Colonic mucosa (tissue), 4 donors: ENCODE measurements at places on chromosomes 7 and 10. TPM values are rescaled to one million over a fixed set of nuclear protein-coding genes. Genes with fewer than 3 reads are reported as not detected.
A peak's percentile ranks its signal among the peaks of the same experiment; 100 is the strongest.

GRCh38 chr10:99341860-99342490 is 12.8 kb downstream of the CNNM1 start:
- DNase-seq = no peak

DNA sequence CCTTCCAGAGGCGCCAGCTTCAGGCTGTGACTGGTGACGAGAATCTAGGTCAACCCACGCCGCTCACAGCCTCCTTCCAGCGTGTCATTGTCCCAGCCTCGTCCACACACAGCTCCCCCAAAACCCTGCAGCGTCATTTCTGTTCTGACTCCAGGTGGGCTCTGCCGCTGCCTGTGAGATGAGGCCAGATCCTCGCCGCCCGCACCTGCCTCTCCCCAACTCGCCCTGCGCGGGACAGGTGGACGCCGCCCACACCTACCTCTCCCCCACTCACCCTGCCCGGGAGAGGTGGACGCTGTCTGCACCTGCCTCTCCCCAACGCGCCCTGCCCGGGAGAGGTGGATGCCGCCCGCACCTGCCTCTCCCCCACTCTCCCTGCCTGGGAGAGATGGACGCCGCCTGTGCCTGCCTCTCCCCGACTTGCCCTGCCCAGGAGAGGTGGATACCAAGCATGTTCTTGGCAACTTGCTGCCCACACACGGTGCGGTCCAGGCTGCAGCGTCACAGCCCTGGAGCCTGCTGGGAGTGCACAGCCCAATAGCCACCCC is 32.0 kb upstream of the CFAP46 start:
- no peak for DNase-seq

DNA sequence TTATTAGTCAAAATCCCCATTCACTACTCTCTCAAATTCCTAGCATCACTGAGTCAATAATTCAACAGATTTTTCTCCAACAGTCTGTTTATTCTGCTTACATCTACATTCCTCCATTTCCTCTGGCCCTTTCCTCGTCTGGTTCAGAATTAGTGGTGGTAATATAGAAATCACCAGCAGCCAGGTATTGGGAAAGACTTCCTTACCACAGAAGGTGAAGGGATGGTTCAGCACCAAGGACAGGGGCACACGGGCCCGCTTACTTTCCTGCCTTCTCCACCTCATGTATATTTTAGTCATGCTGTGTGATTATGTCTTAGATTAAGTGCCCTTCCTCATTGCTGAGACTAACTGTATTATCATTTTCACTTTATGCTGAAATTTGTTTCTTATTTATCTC is 70.4 kb upstream of the APBB1IP start:
- DNase-seq = no peak

- DNase-seq = no peak
Observed at GRCh38 chr10:8133146-8133545, 78.7 kb downstream of the GATA3 start.

DNA sequence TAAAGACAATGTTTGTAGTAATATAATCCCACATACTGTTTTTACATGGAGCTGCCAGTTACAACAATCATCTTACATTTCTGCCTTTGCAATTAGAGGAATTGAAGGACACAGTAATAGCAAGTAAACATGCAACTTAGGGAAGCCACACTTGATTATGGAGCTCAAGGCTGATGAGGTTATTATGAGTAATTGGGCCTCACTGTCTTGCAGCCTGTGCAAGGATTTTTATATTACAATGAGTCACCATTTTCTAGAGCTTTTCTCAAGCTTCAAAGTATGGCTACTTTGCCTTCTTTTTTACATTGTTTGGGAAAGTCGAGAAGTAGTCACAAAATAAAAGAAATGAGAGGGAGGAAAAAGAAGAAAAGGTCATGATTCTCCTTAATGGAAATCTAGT is 226.4 kb downstream of the KIAA1217 start:
- no peak for DNase-seq

GRCh38 chr10:124517931-124518330 is 56.3 kb downstream of the LHPP start:
- DNase-seq = no peak

GRCh38 chr7:12730523-12730922 is 43.1 kb downstream of the ARL4A start:
- DNase-seq = no peak

GRCh38 chr10:113137941-113138685 is 188.1 kb downstream of the TCF7L2 start:
- no peak for DNase-seq

DNA sequence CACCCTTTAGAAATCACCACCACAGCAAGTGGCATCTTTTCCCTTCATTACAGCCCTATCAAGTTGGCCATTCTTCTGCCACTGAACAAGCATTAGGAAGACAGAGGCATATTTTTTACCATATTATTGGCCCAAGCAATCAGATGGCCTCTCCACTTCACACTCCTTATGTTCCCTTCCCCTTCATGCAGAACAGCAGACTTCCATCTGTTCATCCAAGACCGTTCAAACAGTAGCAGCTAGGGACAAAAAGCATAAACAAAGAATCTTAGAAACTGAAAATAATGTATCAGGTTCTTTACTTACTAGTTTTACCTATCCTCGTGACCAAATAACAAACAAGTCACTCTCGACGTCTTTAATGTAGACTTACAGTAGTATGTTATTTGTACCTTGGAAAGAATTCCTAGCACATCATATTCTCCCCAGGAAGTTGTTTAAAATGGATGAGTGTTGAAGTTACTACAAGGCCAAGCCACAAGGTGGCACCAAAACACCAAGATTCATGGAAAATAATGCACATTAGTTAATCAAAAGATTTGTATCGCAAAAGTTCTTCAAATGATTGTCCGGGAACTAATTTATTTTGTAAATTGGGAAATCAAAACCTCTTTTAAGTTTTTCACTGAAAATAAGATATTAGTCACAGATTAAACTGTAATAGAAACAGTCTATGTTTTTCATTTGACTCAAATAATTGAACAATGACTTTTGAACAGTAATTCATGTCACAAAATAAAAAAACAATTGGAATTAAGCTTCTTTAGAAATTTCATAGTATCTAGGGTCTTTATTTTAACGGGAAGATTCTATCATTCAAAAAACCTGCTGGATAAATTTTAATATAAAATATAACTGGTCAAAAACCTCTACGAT is 112.1 kb downstream of the VPS41 start:
- DNase-seq = peak; percentile 52

DNA sequence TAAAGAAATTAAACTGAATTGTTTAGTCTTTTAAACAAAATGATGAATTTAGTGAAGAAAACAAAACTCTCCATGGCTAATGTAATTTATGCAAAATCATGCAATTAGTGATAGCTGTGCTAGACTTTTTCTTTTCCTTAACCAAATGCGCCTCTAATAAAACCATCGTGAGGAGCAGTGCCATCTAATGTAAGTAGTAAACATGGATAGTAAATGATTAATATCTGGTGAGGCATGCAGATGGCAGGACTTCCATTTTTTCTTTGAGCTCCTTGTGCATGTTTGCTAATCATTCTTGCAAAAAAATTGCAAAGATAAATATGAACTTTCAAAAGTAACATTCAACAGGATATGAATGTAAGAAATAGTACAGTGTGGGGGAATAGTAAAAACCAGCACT is 2.3 kb downstream of the INSYN2A start:
- no peak for DNase-seq

- no peak for DNase-seq
Observed at GRCh38 chr10:9253121-9253520, 1198.6 kb downstream of the GATA3 start.

GRCh38 chr10:70247360-70247759 is 14.1 kb upstream of the PPA1 start:
- DNase-seq = no peak

- DNase-seq = no peak
Observed at GRCh38 chr10:52949899-52950298, 177.3 kb upstream of the MBL2 start.

GRCh38 chr7:116390363-116390762 is 109.2 kb upstream of the CAV2 start:
- DNase-seq = no peak

DNA sequence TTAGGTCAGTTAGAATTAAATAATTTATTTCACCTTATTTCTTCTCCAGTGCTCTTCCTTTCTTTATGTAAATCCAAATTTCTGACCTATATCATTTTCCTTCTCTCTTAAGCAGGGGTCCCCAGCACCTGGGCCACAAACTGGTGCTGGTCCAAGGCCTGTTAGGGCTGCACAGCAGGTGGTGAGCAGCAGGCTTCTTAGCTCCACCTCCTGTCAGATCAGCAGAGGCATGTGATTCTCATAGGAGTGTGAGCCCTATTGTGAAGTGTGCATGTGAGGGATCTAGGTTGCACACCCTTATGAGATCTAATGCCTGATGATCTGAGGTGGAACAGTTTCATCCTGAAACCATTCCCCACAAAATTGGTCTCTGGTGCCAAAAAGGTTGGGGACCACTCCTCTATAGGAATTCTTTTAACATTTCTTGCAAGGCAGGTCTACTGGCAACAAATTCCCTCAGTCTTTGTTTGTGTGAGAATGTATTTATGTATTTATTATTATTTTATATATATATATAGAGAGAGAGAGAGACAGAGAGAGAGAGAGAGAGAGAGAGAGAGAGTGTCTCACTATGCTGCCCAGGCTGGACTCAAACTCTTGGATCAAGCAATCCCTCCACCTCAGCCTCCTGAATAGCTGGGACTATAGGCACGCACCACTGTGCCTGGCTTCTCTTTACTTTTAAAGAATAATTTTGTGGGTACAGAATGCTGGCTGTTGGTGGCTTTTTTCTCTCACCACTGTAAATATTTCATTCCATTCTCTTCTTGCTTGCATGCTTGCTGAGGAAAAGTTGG is 4.3 kb upstream of the ABCC2 start:
- no peak for DNase-seq

DNA sequence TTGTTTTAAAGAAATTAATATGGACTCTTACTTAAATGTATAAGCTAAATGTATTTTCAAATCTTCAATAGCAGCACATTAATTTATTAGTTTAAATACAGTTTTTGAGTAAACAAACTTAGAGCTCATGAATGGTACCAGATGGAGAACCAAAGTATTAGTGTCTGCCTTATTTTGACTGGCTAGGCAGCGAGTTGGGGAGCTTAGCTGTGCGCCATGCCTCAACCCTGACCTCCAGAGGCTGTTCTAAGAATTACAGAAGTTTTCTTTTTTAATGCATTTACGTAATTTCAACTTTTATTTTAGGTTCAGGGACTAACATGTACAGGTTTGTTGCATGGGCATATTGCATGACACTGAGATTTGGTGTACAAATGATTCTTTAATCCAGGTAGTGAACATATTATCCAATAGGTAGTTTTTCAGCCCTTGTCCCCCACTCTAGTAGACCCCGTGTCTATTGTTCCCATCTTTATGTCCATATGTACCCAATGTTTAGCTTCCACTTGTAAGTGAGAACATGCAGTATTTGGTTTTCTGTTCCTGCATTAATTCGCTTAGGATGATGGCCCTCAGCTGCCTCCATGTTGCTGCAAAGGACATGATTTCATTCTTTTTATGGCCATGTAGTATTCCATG is 166.8 kb downstream of the IQUB start:
- DNase-seq = no peak

DNA sequence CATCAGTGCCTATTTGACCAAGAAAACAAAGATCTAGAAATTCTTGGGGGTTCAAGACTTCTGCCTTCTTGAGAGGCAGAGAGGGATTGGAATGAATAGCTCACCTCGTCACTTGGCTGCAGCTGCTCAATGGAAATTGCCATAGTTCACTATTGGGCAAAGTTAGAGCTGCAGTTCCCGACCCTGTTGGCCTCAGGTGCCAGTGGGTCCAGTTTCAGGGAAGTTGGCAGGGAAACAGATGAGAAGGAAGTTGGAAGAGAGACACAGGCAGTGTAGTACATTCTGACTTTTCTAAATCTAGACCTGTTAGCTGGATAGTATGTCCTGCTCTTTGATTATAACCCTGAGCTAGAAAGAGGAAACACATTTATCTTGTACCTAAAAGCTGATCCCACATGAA is 19.1 kb downstream of the A1CF start:
- no peak for DNase-seq

GRCh38 chr10:73992899-73993788 is 4.8 kb upstream of the VCL start:
- DNase-seq = no peak

- DNase-seq = peak; percentile 81
Observed at GRCh38 chr10:89645742-89646172, 715 bp upstream of the PANK1 start.

DNA sequence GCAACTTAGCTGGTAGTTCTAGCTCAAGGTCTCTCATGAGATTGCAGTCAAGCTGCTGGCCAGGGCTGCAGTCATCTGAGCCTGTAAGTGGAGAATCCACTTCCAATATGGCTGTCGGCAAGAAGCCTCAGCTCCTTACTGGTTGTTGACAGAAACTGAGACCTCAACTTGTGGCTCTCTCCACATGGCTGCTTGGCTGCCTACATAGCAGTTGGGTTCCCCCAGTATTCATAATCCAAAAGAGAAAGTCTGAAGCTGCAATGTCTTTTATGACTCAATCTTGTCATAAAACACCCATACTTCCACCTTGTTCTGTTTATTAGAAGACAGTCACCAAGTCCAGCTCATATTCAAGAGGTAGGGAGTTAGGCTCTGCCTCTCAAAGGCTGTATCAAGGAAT is 334.9 kb upstream of the KMT2E start:
- DNase-seq = no peak

GRCh38 chr10:14185316-14186045 is 145.2 kb downstream of the FRMD4A start:
- no peak for DNase-seq

GRCh38 chr10:30869566-30869965 is 162.1 kb downstream of the ZNF438 start:
- DNase-seq = no peak

GRCh38 chr7:111986601-111987000 is 219.6 kb downstream of the DOCK4 start:
- DNase-seq = no peak

- DNase-seq = peak; percentile 78
Observed at GRCh38 chr7:47818796-47819606, 129.3 kb downstream of the PKD1L1 start.

GRCh38 chr7:108452707-108453106 is 3.5 kb downstream of the NRCAM start:
- DNase-seq = no peak

DNA sequence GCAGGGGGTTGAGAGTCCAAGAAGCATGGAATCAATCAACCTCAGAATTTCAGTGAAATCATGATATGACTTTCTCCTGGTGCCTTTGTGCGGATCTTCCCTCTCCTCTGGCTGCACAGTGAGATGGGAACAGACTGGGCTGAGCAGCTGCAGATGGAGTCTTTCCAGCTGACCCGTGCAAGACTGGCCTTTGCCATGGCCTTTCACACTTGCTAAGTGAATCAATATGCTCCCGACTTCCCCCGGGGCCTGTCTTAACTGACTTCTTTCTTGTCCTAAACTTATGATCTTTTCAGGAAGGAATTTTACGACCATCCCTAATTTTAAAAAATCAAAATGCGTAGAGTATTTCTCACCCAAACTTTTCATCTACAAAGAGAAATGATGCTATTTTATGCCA is 469.9 kb downstream of the GALNT17 start:
- no peak for DNase-seq

The VPS50 gene
- total RNA-seq = 27.2 TPM

The HELLS gene
- 81.1 TPM for total RNA-seq

The WASL gene
- 54.9 TPM for total RNA-seq

The LIPK gene
- not detected for total RNA-seq

The PLPP4 gene
- total RNA-seq = not detected

The PARD3 gene
- 41.7 TPM for total RNA-seq

The HNRNPF gene
- total RNA-seq = 250 TPM

The CPSF4 gene
- 39.2 TPM for total RNA-seq

The TMEM176B gene
- total RNA-seq = 256 TPM

The PHYHIPL gene
- not detected for total RNA-seq

The RADIL gene
- total RNA-seq = 1.9 TPM
